ENCODE measurements at places on chromosomes 12 and 14.

GRCh38 chr12:118070650-118071049, 9.7 kb upstream of the WSB2 start:
- no peak for DNase-seq

- DNase-seq, result no peak
These were observed 37.0 kb downstream of the KDM2B start for GRCh38 chr12:121543786-121544185.

DNA sequence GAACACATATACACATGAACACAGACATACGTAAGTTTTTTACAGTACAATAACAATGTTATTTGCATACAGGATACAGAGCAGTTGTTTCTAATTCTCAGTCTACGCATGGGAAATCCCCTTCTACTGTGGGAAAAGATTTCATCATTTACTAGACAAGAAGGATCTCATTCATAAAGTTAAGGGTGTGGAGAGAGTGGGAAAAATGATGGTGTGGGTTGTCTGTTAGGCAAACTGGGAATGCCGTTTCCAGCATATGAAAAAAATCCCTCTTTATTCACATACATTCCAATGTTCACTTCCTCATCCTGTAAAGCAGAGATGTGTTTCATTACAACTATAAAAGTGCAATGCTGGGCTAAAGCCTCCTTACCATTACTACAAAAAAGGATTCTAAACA, 120.9 kb downstream of the SINHCAF start:
- DNase-seq, result no peak

DNA sequence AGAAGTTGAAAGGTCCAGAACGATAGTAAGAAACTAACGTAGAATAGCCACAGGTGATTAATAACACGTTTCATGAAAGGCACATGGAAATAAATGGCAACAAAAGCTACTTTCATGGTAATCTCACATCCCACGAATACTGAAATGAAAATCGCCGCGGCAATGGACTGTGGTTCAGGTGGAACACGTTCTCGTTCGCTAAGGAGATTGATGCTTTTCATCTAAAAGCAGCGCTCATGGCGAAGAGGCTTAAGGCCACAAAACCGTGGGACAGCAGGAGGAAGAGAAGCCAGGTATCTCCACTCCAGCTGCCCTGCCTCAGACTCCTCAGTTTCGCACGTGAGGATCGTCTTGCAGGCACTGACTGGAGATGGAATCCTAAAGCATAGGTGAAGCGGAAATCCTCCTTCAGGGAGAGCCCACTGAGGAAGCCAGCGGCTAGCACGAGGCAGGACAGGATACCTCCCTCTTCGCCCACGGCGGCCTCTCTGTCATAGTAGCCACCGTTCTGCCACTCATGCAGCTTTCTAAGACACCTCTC, 696 bp upstream of the GPHN start:
- DNase-seq, result peak; percentile 12

DNA sequence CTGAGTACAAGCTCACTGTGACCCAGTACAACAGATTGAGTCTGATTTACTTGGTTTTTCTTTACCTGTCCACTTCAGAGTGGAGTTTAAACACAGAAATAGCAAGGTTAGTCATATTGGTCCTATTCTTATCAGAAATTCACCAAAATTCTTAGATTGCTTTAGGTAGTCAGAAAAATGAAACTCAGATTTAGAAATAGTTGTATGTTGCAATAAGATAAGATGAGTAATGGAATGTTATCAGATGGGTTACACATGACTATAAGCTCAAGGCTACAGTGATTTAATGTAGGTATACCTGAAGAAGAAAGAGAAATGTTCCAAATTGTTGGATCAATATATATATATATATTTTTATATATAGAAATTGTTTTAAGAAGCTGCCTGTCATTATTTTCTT, 524.1 kb downstream of the LRFN5 start:
- DNase-seq, result no peak

DNA sequence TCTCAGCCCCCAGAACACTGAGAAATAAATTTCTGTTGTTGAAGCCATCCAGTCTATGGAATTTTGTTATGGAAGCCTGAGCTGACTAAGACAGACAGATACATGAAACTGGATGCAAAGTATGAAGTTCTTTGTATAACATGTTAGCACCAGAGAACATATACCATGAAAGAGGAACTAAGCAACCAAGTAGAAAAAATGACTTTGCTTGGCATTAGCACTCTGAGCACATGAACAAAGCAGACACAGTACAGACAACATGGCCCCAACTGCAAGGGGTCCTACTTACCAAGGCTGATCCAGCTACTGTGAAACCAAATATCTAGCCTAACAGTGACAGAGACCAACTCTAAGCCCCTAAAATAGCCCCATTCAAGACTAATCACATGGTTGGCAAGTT, 13.8 kb downstream of the EXOC5 start:
- DNase-seq, result no peak

DNA sequence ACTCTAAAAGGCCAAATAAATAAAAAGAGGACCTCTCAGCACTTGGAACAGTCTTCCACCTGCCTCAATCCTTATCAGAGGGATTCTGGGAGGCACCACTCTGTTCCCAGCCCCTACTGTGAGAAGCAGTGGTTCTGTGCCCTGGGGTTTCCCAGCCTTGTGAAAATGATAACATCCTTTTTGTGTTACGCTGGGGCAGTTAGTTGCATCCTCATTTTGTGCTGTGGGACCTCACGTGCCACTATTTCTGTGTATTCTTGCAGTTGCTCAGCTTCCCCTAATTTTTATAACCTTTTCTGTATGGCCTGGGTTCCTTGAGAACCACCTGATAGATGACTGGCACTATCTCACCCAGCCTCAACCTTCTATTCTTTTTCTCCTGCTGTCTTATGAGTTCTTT, 10.8 kb upstream of the CMA1 start:
- no peak for DNase-seq

DNA sequence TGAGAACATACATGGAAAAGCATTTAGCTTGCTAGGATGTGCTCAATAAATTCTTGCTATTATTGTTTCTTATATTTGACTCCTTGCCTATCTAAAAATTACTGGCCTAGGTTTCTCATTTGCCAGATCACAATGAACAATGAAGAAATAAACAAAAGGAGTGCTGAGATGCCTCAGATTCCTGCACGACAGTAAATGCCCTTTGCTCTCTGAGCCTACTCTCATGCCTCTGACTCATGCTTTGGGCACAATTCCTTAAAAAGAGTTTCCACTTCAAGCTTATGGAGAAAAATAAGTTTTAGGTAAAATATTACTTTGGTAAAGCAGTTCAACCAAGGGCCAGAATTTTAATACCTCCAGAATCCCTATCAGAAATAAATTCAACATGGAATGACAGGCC, 30.9 kb downstream of the GRIN2B start:
- no peak for DNase-seq

- DNase-seq, result no peak
These were observed 63.5 kb downstream of the RPS6KA5 start for GRCh38 chr14:90996967-90997366.

DNA sequence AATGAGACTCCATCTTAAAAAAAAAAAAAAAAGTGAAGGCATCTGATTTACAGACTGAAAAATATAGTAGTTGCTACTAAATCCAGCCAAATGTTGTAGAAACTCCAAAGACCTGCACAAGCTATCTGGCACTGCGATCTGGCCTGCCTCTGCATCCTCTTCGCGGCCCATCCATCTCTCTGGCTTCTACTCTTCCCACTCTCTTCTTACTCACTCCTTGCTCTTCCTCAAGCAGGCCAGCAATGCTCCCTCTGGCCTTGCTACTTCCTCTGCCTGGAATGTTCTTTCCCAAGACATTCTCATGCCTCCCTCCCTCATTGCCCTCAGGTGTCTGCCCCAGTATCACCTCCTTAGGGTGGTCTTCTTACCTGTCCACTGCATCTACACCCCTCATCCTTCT, 9.7 kb upstream of the CRY1 start:
- no peak for DNase-seq

DNA sequence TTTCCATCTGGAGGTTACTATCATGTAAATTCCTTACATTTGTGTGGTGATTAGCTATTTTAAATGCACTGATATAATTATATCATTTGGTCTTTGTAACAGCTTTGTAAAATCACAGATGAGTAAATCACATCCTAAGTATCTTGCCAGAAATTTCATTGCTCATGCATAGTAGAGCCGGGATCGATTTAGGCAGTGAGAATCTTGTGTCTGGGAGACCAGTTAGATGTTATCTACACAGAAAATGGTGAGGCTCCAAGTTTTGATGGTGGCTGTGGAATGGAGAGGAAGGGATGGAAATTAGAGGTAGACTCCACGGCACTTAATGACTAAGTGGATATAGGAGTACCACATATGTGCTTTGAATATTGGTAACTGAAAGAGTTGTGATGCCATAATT, 156.3 kb downstream of the MSRB3 start:
- DNase-seq, result no peak

- peak; percentile 66 for DNase-seq
These were observed 79.9 kb downstream of the BCL11B start for GRCh38 chr14:99192028-99192621.
